Caudate nucleus (tissue), 63 donors: ENCODE measurements at places on chromosomes 12 and 14.

DNA sequence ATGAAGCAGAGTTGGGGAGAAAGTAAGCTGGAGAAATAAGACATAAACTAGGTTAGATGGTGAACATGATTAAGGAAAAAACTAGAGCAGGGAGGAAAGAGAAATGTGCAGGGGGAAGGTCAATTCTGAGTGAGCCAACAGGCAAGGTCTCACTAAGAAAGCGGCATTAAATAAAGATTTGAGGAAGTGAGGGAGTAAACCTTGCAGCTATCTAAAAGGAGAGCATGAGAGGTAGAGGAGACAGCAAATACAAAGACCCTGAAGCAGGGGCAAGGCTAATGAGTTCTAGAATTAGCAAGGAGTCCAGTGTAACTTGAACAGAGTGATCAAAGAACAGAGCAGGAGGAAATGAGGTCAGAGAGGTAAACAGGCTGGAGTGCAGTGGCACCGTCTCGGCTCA lies 4.4 kb upstream of the SOCS2 start:
- DNase-seq = no peak

DNA sequence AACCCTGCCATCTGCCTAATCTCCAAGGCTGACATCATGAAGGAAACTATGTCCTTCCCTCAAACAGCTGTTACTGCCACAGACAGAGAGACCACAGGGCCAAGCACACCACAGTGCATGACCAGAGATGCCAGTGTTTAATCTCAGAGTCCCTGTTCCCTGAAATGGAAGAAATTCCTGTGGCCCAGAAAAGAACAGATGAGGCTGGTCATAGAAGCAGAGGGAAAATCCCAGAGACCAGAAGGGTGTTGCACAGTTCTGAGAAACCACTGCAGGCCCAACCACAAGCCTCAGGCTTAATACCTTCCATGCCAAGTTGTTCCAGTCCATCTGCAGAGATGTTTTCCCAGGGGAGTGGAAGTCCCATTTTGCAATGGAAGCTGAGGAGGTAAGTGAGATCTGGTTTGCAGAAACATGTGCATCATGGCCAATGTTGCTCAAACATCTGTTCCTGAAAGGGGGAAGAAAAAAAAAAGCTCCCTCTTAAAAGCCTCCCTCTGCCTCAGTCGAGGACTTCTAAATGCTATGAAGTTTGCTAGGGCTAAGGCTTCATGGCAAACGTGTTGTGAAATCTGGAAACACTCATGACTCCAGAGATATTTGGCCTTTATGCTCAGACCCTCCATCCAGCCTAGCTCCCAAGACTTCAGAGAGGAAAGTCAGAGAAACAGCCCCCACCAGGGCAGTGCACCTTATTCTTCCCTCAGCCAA lies 98.6 kb downstream of the SCARB1 start:
- DNase-seq = no peak

DNA sequence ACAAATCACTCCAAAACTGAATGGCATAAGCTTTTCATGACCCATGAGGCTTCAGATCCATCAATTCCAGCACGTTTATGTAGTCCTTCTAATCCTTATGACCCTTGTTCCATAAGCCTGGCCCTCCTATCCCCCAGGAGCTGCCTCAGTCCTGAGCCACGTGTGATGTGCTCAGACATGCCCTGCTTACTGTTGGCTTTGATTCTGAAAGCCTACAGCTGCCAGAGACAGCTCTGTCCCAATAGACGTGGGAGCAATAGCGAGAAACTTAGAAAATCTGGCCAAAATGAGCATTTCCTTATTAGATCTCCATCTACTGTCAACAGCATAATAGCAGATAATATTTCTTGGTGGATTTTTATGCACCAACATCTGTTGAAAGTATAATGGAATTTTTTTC lies 33.2 kb downstream of the DUSP6 start:
- DNase-seq = no peak

DNA sequence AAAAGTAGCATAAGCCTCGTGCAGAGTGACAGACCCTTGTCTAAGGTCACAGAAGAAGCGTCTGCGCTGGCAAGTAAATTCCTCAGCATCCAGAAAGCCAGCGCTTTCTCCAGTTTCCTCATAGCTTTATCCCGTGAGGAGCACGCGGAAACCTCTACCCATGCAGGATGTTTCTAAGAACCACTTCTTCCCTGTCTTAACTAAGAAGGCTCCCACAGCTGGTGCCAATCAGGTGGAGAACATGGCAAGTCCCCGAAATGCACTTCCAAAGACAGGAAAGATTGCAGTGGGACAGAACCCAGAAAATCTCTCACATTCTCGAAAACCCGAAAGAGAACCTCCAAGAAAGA lies 968 bp upstream of the ARID4A start:
- no peak for DNase-seq

DNA sequence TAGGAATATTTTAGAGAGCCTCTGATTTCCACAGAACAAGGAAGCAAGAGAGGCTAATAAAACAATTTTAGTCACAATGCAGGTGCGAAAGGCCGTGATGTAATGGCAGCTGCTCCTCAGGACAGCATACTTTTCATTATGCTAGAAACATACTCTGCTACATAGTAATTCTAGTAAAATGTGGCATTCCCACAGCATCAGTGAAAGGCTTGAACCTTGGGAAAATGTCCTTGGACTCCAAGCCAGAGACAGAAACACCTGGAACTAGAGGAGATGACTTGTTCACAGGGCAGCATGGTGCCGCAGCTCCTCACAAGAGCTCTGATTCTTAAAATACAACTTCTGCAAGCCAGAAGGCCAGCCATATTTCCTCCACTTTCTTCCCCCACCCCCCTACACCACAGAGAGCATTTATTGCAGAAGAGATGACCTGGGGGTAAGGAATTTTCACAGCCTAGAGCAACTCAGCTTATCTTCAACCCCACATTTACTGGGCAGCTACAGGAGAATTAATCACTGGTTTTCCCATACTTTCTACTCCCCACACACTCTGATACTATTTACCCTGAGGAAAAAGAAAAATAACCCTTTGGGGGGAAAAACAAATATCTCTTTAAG lies 15.8 kb downstream of the ABCC9 start:
- DNase-seq = no peak
